Activated T-helper 2 cell treated with anti-CD3 and anti-CD28 coated beads, Interferon-gamma antibody, Interleukin-2, Interleukin-4, amounts not matched to agents 10 μg/mL and 5 μg/mL and 100 μg/mL, durations not matched to agents 14 hours and 24 hours and 36 hours (primary cell): ENCODE measurements at places on chromosomes 3 and 15. TPM values are rescaled to one million over a fixed set of nuclear protein-coding genes. Genes with fewer than 3 reads are reported as not detected.

DNA sequence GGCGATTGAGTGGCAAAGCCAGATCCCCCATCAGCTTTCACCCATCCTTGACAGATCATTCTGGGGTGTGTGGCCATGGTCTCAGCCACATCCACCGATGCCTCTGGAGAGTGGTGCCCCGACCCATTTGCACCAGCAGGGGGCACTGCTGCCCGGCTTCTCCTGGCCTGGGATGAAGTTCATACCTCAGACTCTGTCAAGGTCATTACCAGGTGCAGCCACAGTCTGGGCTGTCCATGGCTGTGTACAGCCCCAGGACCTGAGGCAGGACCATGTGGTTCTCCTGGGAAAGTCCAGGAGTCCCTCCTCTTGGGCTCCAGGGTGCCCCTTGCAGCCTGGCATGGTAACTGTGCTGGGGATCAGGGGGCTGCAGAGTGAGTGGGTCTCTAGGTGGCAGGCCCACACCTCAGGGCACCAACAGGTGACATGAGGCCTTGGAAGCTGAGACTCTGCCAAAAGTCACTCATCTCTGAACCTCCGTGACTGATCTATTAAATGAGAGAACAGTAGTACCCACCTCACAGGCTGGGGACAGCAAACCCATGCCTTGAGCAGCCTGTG is 67.2 kb downstream of the CACNA2D2 start:
- DNase-seq, result peak; percentile 68

The HMG20A gene
- total RNA-seq, result 43.8 and 49.8 TPM in 2 replicates

The FGF12 gene
- total RNA-seq, result not detected in 2 replicates

The IQCF5 gene
- total RNA-seq, result not detected in 2 replicates

DNA sequence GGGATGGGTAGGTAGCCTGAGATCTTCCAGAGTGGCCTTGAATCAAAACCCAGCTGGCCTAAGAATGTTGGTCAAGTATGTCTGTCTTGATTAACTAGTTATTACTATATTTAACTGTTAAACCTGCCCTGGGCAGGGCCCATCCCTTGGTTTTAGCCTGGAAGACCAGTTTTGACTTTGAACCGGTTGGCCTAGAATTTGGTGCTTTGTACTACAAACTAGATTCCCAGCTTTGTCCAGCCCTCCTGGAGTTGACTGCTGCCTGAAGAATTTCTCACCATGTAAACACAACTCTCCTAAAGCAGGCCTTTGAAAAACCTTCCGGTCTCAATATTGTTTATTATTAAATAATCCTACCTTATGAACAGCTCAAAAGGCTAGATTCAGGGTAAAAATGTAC is 16.0 kb downstream of the C15orf62 start:
- DNase-seq, result no peak

- peak; percentile 44 for DNase-seq
Measured at GRCh38 chr3:42501681-42502428, 588 bp upstream of the VIPR1 start.

DNA sequence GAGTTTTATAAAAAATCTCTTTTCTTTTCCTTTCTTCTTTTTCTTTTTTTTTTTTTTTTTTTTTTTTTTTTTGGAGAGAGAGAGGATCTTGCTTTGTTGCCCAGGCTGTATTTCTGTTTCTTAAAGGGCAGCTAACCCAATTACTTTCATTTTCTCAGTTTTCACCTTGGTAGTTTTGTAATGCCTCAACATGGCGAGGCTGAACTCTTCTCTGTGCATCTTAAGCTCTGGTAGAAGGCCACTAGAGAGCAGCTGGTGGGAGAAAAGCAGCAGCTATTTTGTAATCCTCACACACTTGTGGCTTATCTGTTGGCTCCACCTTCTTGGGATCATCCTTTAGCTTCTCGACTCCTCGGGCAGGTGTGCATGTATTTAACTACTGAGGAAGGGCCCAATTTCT is 152.2 kb upstream of the MEIS2 start:
- DNase-seq, result no peak

The ST3GAL6 gene
- 0.05 and 0.44 TPM in 2 replicates for total RNA-seq

GRCh38 chr3:188185717-188186251 is 31.8 kb downstream of the LPP start:
- DNase-seq, result no peak

The COX17 gene
- 61.2 and 64.9 TPM in 2 replicates for total RNA-seq

The ZMYND10 gene
- 0.94 and 1.8 TPM in 2 replicates for total RNA-seq

The OCA2 gene
- not detected in 2 replicates for total RNA-seq

DNA sequence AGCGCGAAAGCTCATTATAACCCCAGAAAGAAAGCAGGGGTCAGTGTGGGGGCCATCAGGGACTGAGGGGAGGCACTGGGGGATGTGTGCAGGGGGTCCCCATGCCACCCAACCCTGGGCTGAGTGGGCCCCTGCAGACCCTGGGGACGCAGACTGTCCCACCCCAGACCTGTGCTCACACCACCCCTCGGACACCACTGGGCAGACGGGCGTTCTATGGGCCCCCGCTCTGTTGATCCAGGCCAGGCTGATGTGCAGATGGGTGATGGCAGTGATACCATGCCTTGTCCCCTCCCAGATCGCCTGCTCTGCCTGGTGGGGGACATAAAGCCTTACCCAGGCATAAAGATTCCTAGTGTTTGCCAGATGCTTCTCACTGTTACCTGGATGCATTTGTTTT is 259.7 kb upstream of the TLE3 start:
- no peak for DNase-seq

DNA sequence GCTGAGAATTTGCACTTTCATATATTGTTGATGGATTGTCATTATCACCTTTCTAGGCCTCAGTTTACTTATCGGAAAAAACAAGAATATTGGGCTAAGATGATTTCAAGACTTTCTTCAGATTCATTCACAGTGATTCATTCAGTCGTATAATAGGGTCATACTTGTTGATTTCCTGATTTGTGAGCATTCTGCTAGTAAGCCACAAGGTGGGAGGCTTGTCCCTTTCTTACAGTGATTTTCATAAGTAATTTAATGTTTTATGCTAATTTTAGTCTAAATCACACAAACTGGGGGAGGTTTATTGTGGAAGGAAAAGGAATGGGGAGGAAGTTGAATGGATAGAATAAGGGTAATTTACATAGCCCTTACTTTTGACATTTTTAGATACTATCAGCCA is 126.8 kb upstream of the GOLGA6L4 start:
- no peak for DNase-seq

DNA sequence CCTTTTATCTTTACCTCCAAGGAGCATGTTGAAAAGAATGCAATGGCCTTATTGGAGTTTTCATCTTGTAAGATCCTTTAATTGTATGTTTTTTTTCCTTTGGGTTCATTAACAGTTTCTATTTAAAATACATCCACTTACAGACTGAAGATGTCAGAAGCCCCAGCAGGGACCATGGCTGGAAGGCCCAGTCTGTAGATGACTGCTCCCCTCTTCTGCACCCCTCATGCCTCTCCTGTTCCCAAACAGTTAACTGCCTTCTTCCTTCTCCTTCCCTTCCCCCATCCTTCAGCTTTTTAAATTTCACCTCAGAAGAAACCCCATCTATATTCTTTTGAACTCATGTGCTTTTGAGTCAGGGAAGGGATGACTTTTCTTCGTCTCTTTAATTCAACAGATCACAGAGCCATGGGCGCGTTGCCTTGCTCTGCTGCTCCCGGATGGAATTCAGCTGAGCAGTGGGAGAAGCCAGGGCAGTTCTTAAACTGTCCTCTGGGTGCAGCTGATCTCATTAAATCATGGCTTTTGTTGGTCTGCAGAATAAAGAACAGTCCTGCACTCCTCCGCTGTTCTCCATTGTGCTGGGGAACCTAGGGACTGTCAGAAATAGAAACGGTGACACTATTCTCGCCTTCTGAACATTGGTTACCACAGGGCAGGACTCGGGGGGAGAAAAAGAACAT is 71.5 kb upstream of the EIF1B start:
- no peak for DNase-seq

- DNase-seq, result no peak
Measured at GRCh38 chr3:157067114-157067513, 92.8 kb downstream of the CCNL1 start.

The SLC6A20 gene
- not detected in 2 replicates for total RNA-seq

DNA sequence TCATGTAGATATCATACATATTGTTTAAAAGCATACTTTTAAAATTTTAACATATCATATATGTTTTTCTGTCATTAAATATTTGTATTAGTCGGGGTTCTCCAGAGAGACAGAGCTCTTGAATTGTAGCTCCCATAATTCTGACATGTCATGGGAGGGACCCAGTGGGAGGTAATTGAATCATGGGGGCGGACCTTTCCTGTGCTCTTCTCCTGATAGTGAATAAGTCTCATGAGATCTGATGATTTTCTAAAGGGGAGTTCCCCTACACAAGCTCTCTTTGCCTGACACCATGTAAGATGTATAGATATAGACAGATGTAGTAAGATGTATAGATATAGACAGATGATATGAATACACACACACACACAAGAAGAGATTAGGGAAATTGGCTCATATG is 161.2 kb upstream of the ABI3BP start:
- DNase-seq, result no peak

- peak; percentile 24 for DNase-seq
Measured at GRCh38 chr3:47578691-47579632, at the start of gene CSPG5. TSS of gene CSPG5 (minus strand) at chr3:47578865. CDS start at chr3:47578693, 172 bp downstream.

DNA sequence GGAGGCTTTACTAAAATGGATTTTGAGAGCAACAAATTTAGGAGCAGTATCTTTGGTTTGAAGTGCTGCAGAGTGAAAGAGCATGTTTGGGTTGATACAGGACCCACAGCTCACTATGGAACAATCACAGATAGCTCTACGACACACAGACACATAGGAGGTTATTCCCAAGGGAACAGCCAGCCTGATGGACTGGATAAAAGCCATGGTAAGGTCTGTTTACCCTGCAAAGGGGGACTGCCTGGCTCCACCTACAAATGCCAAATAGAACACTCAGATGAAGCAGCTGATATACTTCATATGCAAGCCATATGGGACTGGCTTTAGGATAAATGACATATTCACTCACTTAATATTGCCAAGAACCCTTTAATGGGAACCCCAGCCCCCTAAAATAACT is 75.4 kb downstream of the CDC25A start:
- no peak for DNase-seq

The TMEM207 gene
- not detected in 2 replicates for total RNA-seq

- DNase-seq, result no peak
Measured at GRCh38 chr3:2837910-2838309, 272.3 kb downstream of the IL5RA start.

DNA sequence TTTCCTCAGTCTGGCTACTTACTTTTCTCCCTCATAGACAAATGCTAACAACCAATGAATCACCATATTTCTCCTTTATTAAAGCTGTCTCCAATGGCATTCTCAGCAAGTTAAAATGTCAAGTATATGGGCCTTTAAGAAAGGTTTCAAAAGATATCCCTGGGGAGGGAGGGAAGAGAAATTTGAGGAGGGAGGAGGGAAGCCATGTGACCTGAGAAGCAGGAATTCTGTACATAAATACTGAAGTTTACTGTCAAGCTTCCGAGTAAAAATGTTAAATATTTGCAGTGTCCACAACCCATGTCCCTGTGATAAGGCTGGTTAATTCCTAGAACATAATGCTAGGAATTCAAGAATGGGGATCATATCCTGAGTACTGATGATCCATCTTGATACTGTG is 175.9 kb downstream of the CNTN4 start:
- no peak for DNase-seq

The TPRG1 gene
- total RNA-seq, result 91.8 and 95.9 TPM in 2 replicates

The TNNC1 gene
- 0.34 and 0.46 TPM in 2 replicates for total RNA-seq

The CACNA1D gene
- 7.7 and 9.3 TPM in 2 replicates for total RNA-seq

The FSTL1 gene
- total RNA-seq, result 0.14 and 0.16 TPM in 2 replicates

The KCNMB3 gene
- 0.28 and 0.52 TPM in 2 replicates for total RNA-seq
